ENCODE measurements at places on chromosomes 16 and 17. TPM values are rescaled to one million over a fixed set of nuclear protein-coding genes. Genes with fewer than 3 reads are reported as not detected.

- H3K4me1 ChIP-seq = peaks cover 12% of the 10 kb centered on the region
- DNase-seq = no peak
- H3K27me3 ChIP-seq = peaks cover 10% of the 10 kb centered on the region
- no peaks in the 10 kb centered on the region for H3K36me3 ChIP-seq
- no peak overlapping the region for H3K27ac ChIP-seq
These were observed 361.9 kb downstream of the C16orf95 start for GRCh38 chr16:86955136-86955855.

- no peak overlapping the region for H3K4me3 ChIP-seq
- DNase-seq = no peak
- peaks cover 21% of the 10 kb centered on the region for H3K27me3 ChIP-seq
- no peaks in the 10 kb centered on the region for H3K4me1 ChIP-seq
- H3K27ac ChIP-seq = no peak overlapping the region
- no peaks in the 10 kb centered on the region for H3K36me3 ChIP-seq
These were observed 107.0 kb upstream of the CACNG3 start for GRCh38 chr16:24149102-24149501.

DNA sequence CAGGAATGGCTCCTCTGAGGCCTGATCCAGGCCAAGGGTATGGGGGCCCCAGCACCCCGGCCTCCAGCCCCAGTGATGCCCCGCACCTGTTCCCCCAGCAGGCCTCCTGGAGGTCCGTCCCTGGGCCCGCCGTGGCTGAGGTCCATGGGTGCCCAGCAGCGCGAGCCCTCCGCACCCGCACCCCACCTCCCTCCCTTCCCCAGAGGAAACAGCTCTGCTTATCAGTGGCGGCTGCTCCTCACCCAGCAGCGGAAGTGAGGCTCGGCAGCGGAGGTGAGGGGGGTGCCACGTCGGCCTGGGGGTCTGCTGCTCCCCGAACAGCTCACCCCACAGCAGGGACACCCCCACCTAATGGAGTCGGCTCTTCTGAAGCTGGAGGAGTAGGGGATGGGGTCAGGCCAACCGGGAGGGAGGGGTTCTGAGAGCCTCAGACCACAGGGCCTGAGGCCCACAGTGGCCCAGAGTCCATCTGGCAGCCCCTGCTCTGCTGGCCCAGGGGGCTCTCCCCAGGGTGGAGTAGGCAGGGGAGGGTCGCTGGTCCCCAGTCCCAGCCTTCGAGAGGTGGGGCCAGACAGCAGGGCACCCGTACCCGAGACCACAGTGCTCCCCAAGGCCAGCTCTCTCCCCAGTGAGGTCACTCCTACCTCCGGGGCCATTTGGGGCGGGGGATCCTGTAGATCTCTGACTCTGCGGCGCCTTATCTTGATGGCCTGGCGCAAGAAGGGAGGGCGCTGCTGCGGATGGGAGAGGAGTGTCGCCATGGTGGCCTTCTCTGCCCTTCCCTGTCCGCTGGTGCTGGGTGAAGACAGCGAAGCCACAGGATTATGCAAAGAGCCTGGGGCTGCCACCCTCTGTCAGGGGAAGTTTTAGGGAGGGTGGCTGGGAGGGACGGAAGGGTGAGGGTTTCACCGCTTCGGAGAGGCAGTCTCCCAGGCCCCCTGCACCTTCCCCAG is at the start of gene UNC13D:
TSS of gene UNC13D (minus strand) at position 828 of the 953 bp plus-strand sequence. CDS start at position 761, 67 bp downstream.
- no peak within 1 kb of the TSS for H3K27ac ChIP-seq
- peak; percentile 60 for DNase-seq
- H3K36me3 ChIP-seq = peaks cover 34% of the 10 kb centered on the region
- H3K4me3 ChIP-seq = peak within 1 kb of the TSS; percentile 16

DNA sequence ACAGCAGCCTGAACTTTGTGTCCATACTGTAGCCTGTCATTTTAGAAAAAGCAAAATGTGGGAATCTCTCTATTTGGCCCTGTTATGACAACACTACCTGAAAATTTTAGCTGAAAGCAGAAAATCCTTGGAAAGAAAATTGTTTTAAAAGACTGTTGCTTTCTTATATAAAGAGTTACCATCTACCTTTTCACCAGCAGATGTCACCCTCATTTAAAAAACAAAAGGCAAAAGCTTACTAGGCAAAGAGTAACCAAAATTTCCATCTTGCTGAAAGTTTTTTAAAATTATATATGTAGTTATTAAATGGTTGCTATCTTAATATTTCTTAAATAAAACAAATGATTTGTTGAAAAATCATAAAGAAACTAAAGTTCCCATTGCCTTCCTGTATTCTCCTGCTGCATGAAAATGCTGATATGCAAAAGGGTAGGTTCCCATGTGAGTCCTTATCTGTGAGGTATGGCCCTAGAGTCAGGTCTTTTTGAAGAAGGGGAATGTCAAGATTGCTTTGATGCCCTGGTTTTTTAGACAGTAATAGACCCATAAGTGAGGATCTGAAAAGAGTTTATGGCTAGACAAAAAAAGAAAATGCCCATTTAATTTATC is 61.0 kb downstream of the TNRC6C start:
- peak; percentile 46 for DNase-seq
- H3K27ac ChIP-seq = no peak overlapping the region
- peaks cover 7% of the 10 kb centered on the region for H3K36me3 ChIP-seq
- no peaks in the 10 kb centered on the region for H3K27me3 ChIP-seq
- H3K4me3 ChIP-seq = no peak overlapping the region
- H3K4me1 ChIP-seq = peaks cover 5% of the 10 kb centered on the region

The KRTAP1-1 gene
- not detected for total RNA-seq
